H1 (cell line): ENCODE measurements at places on chromosomes 3 and 15.

- DNase-seq = no peak
Observed at GRCh38 chr3:51519848-51520247, 18.7 kb upstream of the RAD54L2 start.

DNA sequence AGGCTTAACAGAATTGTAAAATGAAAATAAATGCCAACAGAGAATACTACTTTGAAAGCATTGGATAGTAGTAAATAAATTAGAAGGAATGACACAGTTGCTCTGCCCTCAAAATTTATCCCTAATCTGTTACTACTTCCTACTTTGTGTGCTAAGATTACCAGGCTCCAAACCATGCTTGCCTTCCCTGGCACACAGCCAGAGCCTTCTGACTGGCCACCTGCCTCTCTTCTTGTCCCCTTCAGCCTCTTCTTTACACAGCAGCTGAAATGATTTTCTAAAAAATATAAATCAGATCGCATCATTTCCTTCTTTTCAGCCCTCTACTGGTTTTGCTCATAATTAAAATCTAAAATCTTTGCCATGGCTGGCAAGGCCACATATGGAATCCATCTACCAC is 334.1 kb downstream of the FHIT start:
- no peak for DNase-seq

- DNase-seq = no peak
Observed at GRCh38 chr3:31225923-31226322, 306.8 kb upstream of the STT3B start.

DNA sequence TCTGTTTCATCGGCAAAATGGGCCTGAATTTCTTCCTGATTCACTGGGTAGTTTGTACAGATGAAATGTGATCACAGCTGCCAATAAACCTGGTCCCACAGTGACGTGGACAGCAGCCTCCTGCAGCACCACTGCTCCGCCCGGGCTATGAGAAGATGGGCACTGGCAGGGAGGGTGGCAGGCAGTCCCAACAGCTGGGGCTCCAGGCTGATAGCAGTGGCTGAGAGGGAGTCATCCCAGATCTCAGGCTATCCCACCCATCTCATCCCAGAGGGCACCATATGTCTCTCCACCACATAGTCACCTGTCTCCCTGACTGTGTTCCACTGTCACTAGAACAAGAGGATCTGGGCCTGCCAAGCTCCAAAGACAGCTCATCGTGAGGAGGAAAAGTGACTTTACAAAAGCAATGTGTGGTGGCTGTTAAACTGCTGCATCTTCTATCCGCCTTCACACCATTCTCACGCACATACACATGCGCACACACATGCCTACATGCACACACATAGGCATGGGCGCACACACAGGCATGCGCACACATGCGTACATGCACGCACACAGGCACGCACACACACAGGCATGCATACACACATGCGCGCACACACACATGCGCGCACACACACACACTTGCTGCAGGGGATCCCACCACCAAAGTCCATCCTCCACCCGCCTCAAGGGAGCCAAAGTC is 46.2 kb downstream of the RGMA start:
- no peak for DNase-seq
